ENCODE measurements at places on chromosomes 1 and 21.

DNA sequence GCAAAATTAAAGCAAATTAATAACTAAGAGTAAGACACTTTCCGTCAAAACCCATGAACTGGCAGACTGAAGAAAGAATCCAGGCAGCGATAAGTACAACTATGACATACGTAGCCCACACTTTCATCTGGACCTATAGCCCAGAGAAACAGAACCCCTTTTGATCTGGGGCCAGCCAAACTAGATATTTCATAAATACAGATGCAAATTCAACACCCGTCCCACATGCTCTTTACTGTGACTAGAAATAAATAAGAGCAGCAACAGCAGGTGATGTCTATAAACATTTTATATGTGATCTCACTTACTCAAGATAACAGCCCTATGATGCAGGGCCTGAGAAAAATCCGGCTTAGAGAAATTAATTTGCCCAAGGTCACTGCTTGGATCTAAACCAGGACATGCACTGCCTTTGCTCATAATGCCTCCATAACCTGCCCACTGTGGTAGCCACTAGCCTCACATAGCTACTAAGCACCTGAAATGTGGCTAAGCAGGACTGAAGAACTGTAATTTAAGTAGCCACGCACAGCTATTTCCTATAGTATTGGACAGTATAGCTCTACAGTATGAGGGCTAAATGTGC, 130.2 kb downstream of the TGFBR3 start:
- no peak for DNase-seq

GRCh38 chr1:100746542-100746932, 27.0 kb downstream of the VCAM1 start:
- no peak for DNase-seq

DNA sequence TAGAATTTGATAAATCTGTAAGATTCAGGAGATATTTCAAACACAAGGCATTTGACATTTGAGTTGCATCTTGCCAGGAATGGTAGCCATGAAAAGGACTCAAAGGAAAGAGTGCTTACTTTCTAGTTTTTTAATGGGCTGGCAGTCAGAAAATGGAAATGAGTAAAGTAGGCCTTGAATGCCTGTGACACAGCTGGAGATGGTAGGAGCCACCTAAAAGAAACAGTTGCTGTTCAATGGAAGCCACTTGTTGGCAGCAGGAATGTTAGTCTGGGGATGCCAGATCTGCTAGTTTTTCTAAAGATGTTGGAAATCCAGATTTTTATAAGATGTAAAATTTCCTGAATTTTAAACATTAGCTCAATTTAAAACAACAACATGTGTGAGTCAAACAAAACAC, 43.6 kb downstream of the CACHD1 start:
- no peak for DNase-seq

DNA sequence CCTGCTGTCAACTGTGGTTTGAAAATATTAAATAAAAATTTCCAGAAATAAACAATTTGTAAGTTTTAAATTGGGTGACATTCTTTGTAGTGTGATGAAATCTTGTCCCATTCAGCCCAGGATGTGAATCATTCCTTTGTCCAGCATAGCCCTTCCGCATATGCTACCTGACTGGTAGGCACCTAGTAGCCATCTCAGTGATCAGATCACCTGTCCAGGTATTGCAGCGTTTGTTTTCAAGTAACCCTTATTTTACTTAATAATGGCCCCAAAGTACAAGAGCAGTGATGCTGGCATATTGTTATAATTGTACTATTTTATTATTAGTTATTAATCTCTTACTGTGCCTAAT, 351.6 kb upstream of the B3GALT2 start:
- no peak for DNase-seq

All from stimulated activated CD8-positive, alpha-beta memory T cell treated with anti-CD3 and anti-CD28 coated beads, Interleukin-4, amount 100 ng/mL, for 48 hours (primary cell).